Stimulated activated naive CD4-positive, alpha-beta T cell (primary cell): ENCODE measurements at places on chromosomes 12 and 14.

DNA sequence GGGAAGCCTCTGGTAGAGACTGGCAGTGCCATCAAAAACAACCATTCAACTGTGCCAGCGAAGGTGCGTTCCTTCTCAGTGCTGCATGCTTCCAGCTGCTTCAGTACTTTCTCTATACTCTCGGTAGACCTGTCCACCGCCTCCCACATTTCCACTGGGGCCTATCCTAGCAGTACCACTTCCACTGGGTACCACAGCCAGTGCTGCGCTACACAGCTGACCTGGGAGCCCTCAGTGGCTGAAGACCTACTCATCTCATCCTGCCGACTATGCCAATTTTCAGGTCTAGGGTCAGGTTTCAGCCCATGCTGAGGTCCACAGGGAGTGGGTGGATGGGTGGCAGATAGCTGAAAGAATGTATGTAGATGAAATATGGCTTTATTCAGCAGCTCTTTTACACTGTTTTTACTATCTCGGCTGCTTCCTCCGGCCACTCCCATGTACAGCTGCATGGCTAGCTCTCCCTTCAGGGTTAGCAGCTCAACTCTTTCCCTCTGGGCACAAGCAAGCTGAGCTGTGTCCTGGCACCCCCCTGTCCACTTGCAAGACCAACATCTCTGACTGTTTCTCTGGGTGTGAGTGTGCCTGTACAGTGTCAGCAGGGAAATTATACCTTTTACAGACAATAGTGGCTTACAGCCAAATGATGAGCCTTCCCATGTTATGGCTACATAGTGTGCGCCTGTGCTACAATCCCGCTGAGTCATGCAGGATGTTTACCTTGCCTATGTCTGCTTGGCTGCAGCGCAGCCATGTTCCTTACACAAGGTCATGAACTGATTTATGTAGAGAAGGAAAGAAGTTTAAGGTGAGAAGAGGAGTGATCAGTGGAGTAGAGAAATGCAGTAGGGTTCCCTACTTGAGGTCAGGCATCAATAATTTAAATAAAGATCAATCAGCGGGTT, 125.7 kb upstream of the DDHD1 start:
- DNase-seq: no peak

DNA sequence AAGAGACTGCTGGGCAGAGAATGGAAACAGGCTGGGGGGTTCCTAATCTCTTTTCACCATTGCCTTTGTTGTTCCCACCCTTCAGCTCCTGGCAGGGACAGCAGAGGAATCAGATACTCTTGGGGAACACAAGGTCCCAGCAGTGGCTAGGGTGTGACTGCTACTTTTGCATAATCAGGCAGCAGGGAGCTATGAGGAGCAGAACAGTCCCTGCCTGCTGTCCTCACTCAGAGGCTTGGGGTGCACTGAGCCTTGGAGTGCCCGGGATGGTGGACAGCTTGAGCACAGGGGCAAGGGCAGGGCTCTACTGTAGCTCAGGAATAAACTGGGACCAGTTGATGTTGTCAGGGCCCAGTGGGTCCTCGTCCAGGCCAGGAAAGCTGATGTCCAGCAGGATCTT, 1.5 kb upstream of the TEX52 start:
- no peak for DNase-seq

DNA sequence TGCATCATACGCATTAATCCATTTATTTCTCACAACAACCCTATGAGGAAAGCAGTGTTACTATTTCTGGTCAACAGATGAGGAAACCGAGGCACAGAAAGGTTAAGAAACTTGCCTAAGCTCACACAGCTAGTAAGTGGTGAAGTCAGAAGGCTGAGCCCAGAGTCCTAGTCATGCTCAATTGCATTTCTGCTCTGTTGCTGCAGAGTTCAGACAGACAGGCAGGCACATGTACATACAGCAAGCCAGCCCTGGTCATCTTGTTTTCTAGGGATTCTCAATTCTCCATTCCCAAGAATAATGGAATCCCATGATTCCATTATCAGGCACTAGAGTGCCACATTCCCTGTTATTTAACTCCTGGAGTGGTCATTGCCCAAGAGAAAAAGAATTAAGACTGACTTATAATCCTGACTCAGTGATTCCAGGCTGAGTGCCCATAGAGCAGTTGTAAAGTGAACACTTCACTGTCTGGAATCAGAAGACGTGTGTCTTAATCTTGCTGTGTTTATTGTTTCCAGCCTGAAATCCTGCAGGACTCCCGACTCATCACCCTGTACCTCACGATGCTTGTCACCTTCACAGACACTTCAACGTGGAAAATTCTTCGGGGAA, 10.7 kb downstream of the UBE3B start:
- no peak for DNase-seq

GRCh38 chr14:59823179-59823578, 47.4 kb downstream of the RTN1 start:
- no peak for DNase-seq

DNA sequence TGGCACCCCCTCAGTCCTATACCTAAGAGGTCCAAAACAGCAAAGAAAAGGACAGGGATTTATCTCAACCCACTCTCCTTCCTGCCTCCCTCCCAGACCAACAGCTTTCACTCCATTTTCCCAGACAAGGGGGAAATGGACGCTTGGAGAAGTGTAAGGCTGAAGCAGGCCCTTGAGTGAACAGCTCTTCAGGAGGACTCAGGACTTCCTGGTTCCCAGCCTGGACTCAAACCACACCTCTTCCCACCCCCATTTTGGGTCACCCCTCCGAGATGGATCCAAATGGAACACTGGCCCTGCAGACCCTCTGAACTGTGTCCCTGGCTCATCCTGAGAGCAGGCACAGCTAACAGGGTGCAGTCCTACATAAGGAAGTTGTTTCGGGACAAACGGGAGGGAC, 2.7 kb downstream of the KMT2D start:
- DNase-seq: no peak

GRCh38 chr12:132282031-132282949, 47.1 kb downstream of the GALNT9 start:
- DNase-seq: no peak

GRCh38 chr12:31915446-31915845, 43.8 kb upstream of the RESF1 start:
- DNase-seq: no peak

DNA sequence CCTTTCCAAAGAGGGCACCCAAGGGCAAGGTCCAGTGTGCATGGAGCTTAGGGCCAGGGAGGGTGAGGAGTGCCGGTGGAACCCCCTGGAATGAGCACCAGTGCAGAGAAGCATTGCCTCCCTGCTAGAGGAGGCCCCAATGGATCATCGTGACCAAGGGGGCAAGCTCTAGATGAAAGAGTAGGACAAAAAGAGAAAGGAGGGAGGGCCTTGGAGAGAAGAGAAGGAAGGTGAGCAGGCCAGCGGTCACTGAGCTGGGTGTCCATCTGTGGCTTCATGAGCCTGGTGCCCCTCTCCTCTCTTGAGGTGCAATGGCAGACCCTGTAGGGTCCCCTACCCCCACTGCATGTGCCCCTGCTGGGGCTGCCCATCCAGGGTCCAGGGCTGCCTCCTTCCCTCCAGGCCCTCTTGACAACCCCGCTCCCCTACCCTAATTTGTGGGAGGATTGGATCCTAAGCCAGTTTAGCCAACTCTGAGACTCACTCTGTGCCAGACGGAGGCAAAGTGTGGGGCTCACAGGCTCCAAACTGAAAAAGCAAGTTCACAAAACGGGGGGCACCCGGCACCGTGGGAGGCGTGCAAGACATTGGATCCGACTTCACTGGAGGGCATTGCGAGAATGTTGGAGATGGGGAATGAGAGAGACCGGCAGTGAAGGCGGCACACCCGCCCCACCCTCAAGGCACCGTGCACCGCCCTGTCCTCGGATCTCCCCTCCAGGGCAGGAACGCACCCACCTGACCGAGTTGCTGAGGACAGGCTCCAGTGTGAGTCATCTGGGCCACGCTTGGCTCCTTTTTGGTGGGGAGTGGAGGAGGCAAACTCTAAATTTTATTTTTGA, 207.5 kb downstream of the KIF26A start:
- no peak for DNase-seq

DNA sequence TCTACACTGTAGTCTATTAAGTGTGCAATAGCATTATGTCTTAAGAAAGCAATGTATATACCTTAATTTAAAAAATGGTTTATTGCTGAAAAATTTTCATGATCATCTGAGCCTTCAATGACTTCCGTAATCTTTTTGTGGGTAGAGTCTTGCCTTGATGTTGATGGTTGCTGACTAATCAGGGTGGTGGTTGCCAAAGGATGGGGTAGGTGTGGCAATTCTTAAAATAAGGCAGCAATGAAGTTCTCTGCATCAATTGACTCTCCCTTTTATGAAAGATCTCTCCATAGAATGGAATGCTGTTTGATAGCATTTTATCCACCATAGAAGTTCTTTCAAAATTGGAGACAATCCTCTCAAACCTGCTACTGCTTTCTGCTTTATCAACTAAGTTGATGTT, 41.1 kb downstream of the BBS10 start:
- no peak for DNase-seq

- DNase-seq: no peak
Observed at GRCh38 chr12:114361545-114361944, 44.4 kb downstream of the TBX5 start.

GRCh38 chr12:126171937-126172559, 1106.8 kb downstream of the AACS start:
- DNase-seq: no peak

GRCh38 chr14:33343016-33343415, 404.3 kb downstream of the NPAS3 start:
- no peak for DNase-seq

DNA sequence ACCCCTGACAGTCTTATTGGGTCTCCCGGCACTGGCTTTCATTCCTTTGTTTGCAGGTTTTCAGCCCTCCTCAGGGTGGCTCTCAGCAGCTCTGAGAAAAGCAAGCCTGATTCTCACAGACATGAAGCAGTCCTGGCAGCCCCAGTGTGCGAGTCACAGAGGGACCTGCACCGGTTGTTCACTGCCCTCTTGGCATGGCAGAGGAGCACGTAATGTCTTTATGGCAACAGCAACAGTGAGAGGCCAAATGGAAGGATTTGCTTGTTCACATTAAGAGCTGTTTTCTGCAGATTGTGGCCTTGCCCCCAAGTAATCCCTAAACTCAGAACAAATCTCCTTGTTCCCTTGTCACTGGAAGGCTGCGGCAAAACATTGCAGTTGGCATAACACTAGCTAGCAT, 3.4 kb downstream of the KCNA5 start:
- DNase-seq: no peak

- no peak for DNase-seq
Observed at GRCh38 chr14:65019944-65020566, 33.4 kb downstream of the FNTB start.

DNA sequence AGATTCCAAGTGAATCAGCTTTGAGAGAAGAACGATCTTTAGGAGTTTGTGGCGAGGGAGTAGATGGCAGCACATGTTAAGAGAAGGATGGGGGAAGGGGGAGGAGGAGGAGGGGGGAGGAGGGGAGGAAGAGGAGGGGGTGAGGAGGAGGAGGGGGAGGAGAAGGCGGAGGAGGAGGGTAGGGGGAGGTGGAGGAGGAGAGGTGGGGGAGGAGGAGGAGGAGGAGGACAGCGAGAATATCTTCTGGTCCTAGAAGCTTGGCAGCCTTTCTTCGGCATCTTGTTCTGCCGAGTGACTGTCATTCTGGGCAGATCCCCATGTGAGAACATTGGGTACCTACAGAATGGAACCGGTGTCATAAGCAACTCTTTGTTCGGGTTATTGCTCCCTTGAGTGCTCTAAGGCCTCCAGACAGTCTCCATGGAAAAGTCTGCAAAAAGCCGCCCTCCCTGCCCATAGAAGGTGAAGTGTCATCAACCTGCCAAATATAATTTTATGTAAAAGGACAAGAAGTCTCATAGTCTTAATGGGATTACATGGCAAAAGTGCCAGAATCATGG, 6.9 kb downstream of the RFC5 start:
- DNase-seq: no peak

DNA sequence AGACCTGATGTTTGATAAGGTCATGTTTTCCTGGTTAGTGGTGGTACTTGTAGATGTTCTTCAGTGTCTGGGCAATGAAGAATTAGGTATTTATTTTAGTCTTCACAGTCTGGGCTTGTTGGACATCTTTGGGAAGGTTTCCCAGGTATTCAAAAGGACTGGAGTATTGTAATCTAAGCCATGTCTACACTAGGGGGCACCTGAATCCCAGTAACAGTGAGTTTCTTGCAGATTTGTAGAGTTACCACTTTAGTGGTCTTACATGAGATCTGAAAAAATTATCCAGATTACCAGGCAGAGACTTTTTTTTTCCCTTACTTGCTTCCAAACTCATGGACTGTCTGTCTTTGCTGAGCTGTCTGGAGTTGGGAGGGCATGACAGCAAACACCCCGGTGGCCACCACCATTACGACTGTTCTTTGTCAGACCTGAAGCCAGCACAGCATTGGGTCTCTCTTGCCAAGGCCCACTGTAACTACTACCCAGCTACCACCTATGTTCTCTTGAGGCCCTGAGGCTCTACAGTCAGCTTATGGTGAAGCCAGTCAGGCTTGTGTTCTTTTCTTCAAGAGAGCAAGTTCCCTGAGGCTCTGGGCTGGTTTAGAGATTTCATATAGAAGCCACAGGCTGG, 820.7 kb upstream of the FBXO33 start:
- DNase-seq: no peak

DNA sequence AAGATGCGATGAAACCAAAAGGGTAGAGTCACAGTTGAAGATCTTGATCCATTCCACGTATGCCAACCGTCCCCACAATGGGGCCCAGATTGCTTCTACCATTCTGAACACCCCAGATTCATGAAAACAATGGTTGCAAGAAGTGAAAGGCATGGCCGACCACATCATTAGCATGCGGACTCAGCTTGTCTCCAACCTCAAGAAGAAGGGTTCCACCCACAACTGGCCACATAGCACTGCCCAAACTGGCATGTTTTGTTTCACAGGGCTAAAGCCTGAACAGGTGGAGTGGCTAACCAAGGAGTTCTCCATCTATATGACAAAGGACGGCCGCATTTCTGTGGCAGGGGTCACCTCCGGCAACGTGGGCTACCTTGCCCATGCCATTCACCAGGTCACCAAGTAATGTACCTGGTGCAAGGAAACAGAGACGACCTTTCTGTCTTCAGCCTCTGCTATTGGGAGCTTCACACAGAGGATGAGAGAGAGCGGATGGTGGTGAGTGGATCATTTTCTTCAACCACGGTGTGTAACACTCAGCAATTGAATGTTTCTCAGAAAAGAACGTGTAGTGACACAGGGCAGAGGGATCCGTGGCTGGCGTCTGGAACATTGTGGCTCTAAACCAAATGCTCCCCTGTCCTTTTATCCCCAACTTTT, 26.8 kb upstream of the CLEC2D start:
- DNase-seq: no peak

DNA sequence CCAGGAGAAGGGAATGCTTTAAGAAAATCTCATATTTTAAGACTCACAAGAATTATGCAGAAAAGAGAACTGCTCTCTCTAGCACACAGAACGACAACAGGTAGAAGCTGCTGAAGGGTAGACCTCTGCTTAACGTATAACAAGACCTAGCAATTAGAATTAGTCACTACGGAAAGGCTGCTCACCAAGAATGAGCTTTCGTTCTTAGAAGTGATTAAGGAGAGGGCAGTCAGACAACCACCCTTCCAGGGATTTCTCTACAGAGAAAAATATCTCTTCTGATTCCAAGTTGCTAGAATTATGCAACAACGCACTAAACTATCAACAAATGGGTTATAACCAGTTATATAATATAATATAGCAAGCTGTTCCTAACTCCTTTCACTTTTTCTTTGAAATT, 18.6 kb downstream of the LRIG3 start:
- DNase-seq: no peak
